Colonic mucosa (tissue), 4 donors: ENCODE measurements at places on chromosomes 16 and 17. TPM values are rescaled to one million over a fixed set of nuclear protein-coding genes. Genes with fewer than 3 reads are reported as not detected.

- DNase-seq, result no peak
These were observed 8.0 kb upstream of the DRC7 start for GRCh38 chr16:57686577-57686976.

KRT40 gene
- 0.32 TPM for total RNA-seq

NPB gene
- total RNA-seq, result not detected

- no peak for DNase-seq
These were observed 15.9 kb downstream of the POLR3E start for GRCh38 chr16:22312897-22313781.

GRCh38 chr16:12793865-12794240, 9.8 kb downstream of the CPPED1 start:
- no peak for DNase-seq

DNA sequence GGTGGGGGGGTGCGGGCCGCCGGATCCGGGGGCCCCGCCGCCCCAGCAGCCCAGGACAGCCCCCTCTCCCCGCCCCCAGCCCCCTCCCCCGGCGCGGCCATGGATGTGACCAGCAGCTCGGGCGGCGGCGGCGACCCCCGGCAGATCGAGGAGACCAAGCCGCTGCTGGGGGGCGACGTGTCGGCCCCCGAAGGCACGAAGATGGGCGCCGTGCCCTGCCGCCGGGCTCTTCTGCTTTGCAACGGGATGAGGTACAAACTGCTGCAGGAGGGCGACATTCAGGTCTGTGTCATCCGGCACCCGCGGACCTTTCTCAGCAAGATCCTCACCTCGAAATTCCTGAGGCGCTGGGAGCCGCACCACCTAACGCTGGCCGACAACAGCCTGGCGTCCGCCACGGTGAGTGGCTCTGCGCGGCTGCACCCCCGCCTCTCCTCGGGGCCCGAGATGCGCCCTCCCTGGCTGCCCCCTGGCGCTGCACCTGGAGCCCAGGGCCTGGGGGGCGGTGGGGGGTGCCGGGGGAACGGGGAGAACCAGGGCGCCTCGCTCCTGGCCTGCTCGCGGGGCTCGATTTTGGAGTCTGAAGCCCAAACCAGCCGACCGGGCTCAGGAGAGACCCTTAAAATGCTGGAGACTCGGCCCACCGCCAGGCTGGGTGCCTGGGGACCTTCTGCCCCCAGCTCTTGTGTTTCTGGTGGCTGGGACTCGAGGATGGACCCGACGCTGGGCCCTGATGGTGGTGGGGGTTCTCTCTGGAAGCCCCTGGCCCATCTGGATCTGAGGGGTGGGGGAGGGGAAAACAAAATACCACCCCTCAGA, 744 bp downstream of the CMIP start:
- no peak for DNase-seq

DNA sequence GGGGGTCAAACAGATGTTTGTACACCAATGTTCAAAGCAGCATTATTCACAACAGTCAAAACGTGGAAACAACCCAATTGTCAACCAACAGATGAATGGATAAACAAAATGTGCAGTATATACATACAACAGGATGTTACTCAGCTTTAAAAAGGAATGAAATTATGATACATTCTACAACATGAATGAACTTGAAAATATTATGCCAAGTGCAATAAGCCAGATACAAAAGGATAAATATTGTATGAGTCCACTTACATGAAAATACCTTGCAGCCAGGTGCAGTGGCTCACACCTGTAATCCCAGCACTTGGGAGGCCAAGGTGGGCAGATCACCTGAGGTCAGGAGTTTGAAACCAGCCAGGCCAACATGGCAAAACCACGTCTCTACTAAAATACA, 39.9 kb downstream of the UBE2G1 start:
- no peak for DNase-seq

DNA sequence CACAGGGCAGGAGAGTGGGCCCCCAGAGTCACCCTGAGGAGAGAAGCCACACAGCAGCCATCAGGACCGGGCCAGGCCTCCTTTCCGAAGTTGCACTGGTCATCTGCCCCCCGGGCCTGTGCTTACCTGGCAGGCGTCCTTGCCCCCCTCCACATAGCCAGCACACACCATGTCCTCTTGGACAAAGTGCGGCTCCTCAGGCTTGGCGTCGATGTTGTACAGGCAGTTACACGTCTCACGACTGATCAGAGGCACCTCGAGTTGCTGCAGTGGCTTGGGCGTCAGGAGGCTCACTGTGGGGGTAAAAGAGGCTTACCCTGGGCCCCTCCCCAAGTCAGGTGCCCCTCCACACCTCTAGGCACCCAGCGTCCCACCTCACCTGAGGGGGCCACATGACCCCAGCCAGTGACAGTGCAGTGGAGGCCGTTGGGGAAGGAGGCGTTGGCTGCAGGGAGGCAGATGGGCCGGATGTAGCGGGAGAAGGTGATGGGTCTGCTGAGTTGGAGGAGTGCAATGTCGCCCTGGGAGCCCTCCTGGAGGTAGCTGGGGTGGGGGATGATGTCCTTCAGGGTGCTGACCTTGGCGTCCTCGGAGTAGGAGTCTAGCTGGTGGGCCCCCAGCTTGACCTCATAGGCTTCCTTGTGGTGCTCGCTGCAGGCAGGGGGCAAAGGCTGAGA, 3.1 kb downstream of the PRSS8 start:
- DNase-seq, result no peak

- DNase-seq, result no peak
These were observed 1291.8 kb downstream of the CDH11 start for GRCh38 chr16:63830061-63830460.

TTLL6 gene
- 8.2 TPM for total RNA-seq

GRCh38 chr17:51730303-51731050, 428.0 kb downstream of the CA10 start:
- DNase-seq, result no peak

- no peak for DNase-seq
These were observed 4.6 kb downstream of the IFT20 start for GRCh38 chr17:28330671-28331070.

HCRT gene
- total RNA-seq, result not detected

DNA sequence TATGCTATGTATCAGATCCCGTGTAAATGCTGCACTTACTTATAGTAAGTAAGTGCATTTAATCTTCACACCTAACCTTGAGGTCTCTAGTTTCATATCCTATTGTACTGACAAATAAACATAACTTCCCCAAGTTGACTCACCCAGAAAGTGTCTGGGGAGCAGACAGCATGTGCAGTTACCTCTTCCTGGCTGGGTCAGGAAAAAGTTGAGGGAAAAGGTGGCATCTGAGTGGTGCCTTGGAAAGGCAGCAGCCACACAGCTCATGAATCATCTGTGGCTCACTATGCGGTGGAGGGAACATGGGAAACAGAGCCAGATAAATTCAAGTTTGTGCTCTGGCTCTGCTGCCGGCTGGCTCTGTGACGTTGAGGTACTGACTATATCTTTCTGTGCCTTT, 382.0 kb upstream of the DYNLRB2 start:
- DNase-seq, result no peak

NOXO1 gene
- total RNA-seq, result 80.1 TPM

DNA sequence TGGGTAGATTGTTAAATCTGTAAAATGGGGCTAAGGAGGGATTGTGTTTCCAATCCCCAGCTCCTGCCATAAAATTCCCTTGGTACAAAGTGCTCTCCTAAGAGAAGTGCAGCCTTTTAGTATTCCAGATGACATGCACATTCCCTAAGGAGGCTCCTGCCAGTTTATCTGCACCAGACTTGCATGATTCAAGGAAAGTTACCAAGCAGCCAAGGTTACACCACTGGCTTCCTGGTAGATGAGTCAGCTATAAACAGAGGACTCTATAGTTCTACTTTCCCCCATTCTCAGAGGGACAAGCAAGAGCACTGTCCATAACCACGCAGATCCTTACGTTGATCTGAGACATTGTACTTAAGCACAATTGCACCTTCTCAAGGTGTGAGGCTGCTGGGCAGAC, 1.9 kb downstream of the CALB2 start:
- no peak for DNase-seq

GRCh38 chr16:56355221-56355620, 70.1 kb downstream of the AMFR start:
- no peak for DNase-seq

GRCh38 chr17:8225813-8226535, 15.6 kb upstream of the AURKB start:
- DNase-seq, result peak; percentile 84

CRYBA1 gene
- not detected for total RNA-seq

- DNase-seq, result no peak
These were observed 47.9 kb downstream of the NOL11 start for GRCh38 chr17:67765623-67766022.

ENDOV gene
- 25.3 TPM for total RNA-seq

DNA sequence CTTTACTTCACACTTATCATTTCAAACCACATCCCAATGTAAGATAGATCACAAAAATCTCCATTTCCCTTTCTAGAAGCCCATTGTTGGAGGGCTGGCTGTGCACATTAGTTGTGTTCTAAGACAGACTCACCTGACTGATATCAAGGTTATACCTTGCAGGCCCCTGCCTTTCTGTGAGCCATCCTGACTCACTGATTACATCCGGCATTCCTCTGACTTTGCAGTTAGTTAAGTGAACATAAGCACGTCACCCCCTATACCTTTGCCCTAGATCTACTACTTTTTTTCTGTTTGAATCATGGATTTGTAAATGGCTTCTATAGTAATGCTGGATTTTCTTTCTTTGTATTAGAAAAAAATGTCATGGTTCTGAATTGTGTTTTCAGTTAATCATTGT, 78.3 kb downstream of the TANGO6 start:
- DNase-seq, result peak; percentile 36

DNA sequence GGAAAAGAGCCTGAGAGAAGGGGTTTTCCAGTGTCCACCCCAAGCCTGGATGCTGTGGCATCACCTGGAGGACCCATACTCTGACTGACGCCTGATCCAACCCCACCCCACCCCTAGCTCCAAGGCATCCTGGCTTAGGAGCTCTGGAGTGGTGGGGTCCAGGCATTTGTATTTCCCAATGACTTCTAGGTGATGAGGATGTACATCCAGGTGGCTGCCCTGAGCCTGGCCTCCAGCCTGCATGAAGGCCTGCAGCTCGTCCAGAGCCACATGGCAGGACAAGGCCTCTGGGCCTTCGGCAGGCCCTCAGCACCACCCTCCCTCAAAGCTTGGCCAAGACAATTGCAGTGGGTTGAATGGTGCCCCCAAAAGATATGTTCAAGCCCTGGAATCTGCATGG, 347.5 kb downstream of the C16orf95 start:
- no peak for DNase-seq

DNA sequence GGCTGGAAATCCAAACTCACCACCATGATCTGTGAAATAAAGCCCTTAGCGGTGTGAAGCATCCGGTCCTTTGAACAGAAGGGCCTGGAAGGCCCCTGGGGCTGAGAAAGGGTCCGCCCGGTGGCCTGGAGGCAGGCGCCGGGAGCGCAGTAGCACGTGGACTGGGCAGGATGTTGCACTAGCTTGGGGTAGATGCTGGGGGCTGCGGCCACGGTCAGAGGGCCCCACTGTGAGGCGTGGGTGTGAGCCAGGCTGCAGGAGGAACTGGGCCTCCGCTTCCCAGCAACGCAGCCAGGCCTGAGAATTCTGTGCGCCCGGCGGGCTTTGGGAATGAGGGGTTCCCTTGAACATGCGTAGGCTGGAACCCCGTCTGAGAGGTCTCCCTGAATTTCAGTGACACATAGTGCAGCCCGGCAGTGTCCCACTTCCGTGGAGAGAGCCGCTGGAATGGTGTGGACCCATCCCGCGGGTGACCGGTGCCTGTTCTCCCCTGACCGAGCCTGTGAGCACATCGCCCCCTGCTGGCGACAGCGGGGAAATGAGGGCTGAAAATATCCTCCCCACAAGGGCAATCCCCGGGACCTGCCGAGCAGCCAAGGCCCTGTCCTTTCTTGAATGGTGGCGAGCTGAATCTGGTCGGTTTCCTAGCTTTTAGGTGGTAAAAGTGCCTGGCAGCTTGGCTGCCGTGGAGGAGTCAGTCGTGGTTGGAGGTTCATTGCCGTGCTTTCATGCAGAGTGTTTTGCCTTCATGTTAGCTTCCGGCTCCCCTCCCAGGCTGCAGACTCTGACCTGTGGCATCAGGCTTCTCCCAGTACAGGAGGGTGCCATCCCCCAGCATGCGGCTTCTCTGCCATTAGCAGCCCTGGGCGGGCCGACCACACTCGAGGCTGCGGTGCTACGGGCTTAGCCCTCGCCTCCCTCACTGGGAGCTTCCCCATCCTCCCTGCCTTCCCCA, 43.8 kb downstream of the DNAJA2 start:
- DNase-seq, result peak; percentile 75

GRCh38 chr17:65328567-65328966, 191.4 kb downstream of the RGS9 start:
- peak; percentile 65 for DNase-seq
